ENCODE measurements at places on chromosomes 1 and 21.

DNA sequence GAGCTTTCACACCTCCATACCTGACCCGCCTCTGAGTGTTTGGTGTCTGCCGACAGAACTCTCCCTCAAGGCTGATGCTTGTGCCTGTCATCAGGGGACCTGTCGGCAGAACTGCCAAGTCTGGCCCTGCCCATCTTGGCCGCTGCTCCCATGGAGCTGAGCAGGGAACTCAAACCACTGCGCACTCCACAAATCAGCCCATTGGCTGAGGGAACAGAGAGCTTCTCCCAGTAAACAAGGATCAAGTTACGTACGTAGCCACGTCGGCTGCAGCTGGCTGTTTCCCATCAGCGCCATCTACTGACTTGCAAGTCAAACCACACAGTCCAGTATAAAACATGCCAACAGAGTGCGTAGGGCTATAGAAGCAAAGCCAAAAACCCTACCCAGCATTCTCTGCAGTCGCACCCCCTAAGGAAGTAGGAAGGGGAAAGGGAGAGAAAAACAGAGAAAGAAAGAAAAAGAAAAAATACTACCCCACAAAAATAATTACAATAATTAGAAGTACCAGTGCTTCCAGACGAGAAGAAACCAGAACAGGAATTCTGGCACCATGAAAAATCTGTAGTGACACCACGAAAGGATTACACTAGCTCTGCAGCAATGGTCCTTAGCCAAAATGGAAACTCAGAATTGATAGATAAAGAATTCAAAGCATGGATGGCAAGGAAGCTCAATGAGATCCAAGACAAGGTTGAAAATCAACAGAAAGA, 13.1 kb downstream of the KRTAP13-1 start:
- DNase-seq: no peak

DNA sequence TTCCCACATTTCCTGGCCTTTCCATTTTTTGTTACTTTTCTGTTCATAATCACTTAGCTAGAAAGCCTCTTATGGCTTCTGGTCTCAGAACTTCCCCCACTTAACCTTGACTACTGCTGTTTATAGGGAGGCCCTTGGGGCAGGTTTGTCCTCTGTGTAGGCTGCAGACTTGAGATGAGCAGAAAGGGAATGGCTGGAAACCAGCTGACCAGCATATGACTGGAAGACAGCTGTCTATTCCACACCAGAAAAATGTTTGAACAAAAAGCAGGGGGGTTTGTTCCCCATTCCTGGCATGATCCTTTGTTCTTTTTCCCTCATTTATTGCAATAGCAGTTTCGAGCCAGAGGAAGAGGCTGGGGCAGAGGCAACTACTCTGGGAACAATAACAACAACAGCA, 4.9 kb upstream of the SH3D21 start:
- no peak for DNase-seq

- DNase-seq: no peak
Observed at GRCh38 chr1:71193153-71193552, 112.3 kb upstream of the ZRANB2 start.

DNA sequence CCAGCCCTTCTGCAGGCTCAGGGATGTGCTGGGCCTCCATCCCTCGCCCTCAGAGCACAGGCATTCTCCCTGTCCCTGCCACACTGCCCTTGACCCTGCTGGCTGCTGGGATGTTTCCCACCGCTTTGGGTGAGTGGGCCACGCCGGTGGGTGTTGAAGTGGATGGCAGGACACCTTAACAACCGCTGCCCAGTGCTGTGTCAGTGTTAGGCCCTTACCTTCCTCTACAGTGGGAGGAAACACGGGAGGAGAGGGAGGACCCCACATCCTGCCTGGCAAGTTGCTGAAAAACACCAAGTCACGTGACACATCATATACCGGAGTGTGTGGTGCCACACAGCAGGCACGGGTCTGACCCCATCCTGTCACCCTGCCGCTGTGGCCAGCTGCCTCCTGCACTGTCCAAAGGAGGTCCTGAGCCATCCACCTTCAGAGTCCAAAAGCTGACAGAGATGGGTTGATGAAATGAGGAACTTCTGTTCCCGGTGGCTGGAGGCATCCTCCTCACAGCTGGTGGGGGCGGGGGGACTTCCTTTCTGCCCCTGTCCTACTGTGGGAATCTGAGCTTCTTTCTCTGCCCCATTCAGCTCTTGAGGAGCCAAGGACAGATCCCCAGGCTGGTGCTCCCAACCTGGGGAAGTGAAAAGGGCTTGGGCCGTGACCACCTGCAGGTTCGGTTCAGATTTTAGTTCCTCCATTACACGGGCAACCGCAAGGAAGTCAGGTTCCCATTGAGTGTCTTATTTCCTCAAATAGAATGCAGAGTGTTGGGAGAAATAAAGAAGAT, 3.2 kb upstream of the THEMIS2 start:
- no peak for DNase-seq

DNA sequence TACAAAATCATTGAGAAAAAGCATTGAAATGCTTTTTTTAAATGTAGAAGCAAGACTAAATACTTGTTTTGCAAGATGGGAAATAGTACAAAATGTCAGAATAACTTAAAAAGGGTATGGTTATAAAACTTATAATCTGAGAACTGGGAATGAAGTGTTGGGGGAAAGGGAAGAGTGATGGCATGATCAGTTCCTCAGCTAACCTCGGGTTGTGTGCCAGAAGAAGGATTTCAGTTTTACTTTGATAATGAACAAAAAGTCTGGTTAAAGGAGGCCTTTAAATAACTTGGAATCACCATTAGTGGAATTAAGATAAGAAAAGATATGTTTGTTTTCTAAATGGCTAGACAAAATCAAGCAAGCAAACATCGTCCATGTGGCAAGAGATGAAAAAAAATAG, 20.7 kb downstream of the NEK7 start:
- no peak for DNase-seq

- DNase-seq: no peak
Observed at GRCh38 chr1:112143871-112144441, 154.5 kb upstream of the KCND3 start.

DNA sequence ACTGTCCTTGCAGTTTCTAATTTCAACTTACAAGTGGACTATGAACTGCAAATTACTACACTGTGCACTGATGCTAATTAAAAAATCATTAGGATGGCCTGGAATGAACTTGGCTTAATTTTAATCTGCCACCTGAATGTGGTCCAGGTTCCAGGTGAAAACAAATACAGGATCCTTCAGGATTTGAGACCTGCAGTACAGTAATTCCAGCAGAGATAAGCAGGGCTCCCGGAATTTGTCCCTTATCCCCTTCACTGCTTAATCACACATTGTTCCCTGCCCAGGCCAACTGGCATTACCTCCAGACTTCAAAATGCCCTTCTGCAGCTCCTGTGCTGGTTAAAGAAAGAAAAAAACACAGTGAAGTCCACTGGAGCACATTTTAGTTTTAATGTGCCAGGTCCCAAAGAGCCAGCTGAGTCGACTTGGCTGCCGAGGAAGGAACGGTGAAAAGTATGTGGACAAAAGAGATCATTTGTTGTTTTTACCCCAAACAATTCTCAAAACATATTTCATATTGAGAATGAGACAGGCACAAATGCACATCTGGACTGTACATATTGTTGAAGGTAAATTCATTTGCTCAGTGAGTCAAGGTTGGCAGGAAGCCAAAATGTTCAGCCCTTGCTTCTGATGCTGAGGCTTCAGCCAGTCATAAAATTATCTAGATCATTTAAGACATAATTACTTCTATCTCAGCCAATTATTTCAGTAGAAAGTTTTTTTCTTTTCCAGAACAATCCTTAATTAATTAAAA, 28.3 kb downstream of the DEGS1 start:
- no peak for DNase-seq

DNA sequence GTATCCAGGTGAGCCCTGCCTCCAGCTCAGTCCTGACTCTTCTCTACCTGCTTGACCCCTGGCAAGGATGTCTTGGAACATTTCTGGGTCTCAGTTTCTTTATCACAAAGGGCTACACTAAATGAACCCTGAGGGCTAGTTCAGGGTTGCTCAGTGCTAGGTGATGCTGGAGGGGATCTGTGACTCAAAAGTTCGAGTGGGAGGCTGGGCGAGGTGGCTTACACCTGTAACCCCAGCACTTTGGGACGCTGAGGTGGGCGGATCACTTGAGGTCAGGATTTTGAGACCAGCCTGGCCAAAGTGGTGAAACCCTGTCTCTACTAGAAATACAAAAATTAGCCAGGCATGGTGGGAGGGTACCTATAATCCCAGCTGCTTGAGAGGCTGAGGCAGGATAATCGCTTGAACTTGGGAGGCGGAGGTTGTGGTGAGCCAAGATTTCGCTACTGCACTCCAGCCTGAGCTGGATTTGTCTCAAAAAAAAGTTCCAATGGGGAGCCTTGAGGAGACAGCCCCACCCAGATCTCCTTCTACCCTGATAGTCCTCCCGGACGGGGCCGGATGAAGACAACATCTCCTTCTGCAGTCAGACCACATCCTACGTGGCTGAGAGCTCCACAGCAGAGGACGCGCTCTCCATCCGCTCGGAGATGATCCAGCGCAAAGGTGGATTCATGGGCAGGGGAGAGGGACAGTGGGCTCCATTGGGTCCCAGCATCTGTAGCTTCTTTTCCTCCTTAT, 48.9 kb downstream of the YARS1 start:
- no peak for DNase-seq

GRCh38 chr1:29259802-29260441, 23.6 kb downstream of the PTPRU start:
- DNase-seq: peak; percentile 63

- no peak for DNase-seq
Observed at GRCh38 chr1:19797827-19798226, 1.9 kb downstream of the TMCO4 start.

DNA sequence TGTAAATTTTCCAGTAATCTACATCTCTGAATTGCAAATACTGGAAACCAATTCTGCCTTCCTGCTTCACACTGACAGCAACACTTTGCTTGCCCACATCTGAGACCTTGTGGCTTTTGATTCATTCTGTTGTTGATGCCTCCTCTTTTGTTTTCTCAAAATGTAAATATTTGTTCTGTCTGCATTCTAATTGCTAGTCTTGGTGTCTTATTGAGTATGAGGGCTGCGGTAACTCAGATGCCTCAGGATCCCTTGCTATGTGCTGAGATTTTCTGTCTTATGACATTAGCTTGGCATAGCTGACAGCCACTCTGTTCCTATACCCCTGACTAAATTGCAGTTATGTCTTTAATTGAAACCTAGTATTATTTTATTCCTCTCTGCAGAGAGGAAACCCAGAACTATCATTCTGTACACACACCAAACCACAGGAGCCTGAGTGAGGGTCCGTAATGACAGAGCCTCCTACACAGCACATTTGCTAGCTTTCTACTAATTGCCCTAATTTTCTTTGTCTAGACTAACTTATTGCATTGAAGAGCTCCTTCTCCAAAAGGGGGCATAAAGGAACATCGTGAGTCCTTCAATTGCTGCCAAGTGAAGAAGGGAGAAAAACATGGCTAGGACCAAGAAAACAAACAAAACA, 72.1 kb downstream of the GREM2 start:
- DNase-seq: no peak

GRCh38 chr1:182637769-182638168, 33.6 kb upstream of the RGS16 start:
- no peak for DNase-seq

GRCh38 chr1:173861731-173862145, 6.1 kb downstream of the GAS5 start:
- no peak for DNase-seq

DNA sequence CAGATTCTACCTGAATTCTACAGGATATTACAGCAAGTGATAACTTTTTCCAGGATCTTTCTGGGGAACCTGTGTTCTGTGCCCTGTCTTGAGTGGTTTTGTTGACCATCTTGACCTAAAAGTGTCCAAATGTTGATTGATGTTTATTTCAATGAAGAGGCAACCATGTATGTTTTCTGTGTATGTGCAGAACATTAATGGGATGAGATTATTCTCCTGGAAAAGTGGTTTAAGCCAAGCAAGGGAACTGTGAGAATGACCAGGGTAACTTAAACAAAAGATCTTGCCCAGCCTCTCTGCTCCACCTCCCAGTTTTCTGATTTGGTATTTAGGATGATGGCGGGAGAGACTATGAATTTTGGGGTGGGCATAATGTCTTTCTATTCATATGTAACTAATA, 1.0 kb upstream of the SAMD13 start:
- DNase-seq: no peak

DNA sequence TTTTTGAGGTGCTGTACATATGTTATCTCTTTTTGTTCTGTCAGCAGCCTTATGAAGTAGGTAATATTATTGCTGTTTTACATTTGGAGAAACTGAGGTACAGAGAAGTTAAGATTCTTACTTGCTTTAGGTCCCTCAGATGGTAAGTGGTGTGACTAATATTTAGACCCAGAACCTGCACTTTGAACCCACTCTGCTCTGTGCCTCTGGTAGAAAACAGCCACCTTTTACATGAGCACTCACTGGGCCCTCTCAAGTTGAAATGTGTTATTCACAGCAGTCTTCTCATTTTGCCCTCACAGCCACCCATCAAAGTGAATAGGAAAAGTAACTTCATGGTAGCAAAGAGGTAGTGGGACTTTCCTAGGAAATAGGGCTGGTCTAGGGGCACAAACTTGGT, 4.7 kb downstream of the NSUN4 start:
- no peak for DNase-seq

DNA sequence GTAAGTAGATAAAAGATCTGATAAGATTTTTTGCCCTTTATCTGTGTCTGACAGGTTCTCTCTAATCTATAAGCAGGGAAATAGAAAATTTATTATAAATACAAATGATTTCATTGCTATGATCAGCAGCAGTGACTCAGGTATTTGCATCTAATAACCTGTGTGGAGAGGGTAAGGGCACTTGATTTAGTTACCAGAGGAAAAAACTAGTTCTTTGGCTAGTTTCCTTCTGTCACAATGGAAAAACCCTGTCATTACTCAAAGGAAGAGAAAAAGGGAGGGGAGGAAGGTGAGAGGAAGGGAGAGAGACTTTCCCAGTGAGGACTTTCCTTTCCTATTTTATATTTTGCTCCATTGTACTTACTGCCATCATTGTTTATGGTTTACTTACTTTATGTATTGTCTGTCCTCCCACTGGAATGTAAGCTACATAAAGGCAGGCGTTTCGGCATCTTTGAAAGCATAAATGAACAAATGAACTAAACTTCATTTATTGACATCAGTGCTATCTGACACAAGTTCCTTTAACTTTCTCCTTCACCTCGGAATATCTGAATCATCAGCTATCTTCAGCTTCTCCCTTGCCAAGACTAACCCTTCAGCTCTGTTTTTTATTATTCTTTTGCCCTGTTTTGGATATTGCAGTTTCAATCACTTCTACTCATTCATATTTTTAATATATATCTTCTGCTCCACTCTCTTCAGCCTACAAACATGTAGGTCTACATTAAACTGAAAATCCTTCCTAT, 34.9 kb downstream of the WDR3 start:
- no peak for DNase-seq

DNA sequence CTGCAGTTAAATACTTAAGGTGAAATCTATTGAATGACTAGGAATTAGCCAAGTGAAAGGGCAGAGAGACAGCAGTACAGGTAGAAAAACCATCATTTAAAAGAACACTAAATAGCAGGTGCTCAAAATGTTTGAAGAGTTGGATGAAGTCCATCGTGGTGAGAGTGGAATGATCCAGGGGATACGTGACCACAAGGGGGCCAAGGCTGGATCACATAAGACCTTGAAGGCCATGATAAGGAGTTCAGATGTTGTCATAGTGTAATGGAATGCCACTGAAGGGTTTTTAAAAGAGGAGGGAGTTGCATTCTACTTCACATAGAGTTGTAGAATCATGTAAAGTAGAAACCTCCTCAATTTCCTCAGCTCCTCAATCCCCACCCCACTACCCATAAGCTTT, 34.8 kb upstream of the HOOK1 start:
- DNase-seq: no peak

- no peak for DNase-seq
Observed at GRCh38 chr1:33738976-33739375, 124.9 kb upstream of the HMGB4 start.

GRCh38 chr1:223707256-223708000, 4.9 kb upstream of the CAPN2 start:
- DNase-seq: no peak
